NCI-H524 treated with DMSO at 0.1 percent for 48 hours (cell line): ENCODE measurements at places on chromosomes 2 and 18.

GRCh38 chr2:43083710-43084698 is 142.4 kb downstream of the ZFP36L2 start:
- no peak for DNase-seq

- no peak for DNase-seq
Observed at GRCh38 chr18:34509163-34509562, 200.9 kb upstream of the DTNA start.

DNA sequence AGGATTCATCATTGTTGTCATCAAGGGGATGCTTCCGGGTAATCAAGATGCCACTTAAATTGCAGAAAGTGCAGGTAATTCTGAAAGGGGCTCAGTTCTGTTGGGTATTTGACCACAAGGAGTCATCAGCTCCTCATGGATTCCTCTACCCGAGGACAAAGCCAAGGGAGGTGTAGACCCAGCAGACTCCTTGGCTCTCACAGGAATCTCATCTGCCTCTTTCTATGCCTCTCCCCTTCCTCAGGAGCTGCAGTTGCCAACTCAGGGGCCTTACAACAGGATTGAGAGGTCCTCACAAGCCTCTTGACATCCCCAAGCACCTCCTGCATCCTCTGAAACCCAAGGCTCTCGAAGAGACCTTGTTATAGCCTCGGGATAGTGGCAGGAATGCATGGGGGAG is 44.0 kb downstream of the ITGB6 start:
- no peak for DNase-seq

- no peak for DNase-seq
Observed at GRCh38 chr2:8234253-8234652, 447.6 kb upstream of the ID2 start.

- DNase-seq: no peak
Observed at GRCh38 chr2:100272841-100273329, 49.4 kb downstream of the LONRF2 start.

DNA sequence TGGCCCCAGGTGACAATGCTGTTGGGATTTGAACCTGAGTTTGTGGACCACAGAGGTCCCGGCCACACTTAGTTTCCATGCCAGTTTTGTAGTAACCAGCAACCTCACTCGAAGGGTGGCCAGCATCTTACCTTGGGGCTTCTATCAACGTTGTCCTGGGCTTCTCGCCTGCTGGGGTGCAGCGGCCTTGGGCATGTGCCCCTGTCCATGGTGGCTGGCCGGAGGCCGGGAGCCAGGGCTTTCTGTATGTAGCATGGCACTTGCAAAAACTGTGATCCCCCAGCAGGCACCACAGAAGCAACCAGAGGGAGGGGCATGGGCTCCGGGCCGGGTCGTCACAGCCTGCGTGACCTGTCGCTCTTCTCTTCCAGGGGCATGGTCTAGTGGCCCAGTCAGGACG is 51.7 kb downstream of the ODC1 start:
- no peak for DNase-seq

- DNase-seq: no peak
Observed at GRCh38 chr18:75525331-75525730, 97.8 kb upstream of the SMIM21 start.

- DNase-seq: no peak
Observed at GRCh38 chr18:70195852-70196434, 9.5 kb downstream of the RTTN start.

- DNase-seq: peak; percentile 31
Observed at GRCh38 chr2:207777124-207777523, 7.4 kb upstream of the FZD5 start.

- no peak for DNase-seq
Observed at GRCh38 chr2:145096582-145096981, 576.7 kb upstream of the ZEB2 start.

- no peak for DNase-seq
Observed at GRCh38 chr2:44962176-44962695, 20.7 kb downstream of the SIX3 start.

DNA sequence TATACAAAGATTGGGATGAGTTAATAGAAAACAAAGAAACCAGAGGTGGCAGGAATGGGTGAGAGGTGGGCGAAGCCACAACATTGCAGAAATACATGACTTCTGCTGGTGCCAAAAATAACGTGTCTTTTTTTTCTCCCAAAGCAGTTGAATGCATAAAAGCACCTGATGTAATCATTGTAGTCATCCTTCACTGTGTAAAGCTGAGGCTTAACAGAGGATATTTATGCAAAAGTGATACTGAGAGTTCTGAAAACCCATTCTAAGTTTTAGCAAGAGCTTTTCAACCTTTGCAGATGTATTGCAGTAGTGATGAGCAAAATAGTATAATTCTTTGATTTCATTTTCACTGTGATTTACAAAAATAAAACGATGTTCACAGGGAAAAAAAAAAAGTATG is 173.0 kb downstream of the PTGR3 start:
- DNase-seq: no peak

GRCh38 chr2:71358931-71359671 is 27.5 kb downstream of the ZNF638 start:
- no peak for DNase-seq

DNA sequence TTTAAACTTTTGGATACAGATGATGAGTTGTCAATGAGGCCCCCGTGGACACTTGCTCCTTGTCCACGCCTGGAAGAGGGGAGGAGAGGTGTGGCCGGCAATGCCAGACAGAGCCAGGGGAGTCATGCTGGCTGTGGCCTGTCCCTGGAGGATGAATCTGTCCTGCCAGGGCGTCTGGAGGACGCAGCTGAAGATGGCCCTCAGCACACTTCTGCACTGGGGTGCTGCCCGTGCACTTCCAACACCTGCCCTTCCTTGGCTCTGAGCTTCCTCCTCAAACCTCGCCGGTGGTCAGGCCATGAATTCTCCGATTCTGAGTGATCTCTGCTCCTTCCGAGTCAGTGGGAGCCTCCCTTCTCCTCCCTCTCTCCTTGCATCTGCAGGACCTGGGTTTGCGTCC is 56.4 kb downstream of the KCNF1 start:
- DNase-seq: no peak

GRCh38 chr18:25553631-25554263 is 201.8 kb upstream of the ZNF521 start:
- DNase-seq: no peak

DNA sequence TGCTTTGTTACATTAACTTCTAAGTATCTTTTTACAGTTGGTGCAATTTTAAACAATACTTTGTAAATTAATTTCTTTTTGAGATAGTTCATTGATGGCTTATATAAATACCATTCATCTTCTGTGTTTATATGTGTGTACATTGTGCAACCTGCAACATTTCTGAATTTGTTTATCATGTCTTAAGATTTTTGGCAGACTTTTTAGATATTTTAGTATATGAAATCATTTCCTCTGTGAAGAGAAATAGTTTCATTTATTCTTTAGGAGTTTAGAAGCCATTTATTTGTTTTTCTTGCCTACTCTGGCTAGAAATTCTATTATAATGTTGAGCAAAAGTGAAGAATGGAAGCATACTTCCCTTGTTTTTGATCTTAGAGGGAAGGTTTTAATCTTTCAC is 337.8 kb upstream of the DSEL start:
- DNase-seq: no peak

DNA sequence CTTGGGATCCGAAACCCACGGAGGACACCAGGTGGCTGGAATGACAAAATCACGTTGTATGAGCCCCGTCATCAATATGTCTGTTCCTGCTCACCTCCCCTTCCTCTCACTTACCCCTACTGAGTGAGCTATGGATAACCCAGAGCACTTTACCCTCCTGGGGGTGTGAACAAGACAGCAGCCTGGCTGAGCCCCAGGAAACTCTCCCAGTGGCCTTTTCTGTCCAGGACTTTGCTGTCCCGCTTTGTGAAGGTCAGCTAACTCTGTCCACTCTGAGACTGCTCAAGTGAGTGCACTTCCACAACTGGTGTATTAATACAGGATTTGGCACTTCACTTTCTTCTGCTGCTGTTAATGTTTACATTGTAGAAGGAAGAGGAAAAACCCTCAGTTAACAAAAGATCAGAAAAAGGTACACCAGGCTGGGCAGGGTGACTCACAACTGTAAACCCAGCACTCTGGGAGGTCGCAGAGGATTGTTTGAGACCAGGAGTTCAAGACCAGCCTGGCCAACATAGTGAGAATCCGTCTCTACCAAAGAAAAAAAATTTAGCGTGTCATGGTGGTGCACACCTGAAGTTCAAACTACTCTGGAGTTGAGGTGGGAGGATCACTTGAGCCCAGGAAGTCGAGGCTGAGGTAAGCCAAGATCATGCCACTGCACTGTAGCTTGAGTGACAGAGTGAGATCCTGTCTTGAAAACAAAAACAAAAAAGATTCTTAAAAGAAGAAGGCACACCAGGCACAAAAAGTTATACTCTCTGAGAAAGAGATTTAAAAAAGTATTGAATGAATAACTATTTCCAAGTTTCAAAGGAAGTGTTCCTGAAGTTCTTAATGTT is 90.3 kb downstream of the CLHC1 start:
- DNase-seq: no peak

DNA sequence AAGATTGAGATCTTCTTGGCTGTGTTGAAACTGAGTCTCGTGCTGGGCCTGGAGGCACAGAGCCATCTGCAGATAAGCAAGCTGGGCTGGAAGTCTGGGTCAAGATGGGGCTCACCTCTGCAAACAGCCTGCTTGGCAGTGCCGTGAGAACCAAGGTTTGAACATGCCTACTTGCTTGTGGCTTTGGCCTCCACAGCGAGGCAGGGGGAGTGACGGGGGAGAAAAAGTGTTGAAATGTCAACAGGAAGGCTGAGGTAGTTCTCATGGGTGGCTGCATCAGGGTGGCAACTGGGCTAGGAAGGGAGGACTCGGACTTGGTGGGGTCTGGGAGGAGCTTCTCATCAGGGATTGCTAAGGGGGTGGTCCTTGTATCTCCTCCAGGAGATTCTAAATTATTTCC is 99.7 kb downstream of the THNSL2 start:
- DNase-seq: no peak
